ENCODE measurements at places on chromosomes 6 and 20. TPM values are rescaled to one million over a fixed set of nuclear protein-coding genes. Genes with fewer than 3 reads are reported as not detected.
A peak's percentile ranks its signal among the peaks of the same experiment; 100 is the strongest.

Gene MACROD2
- 4.2 TPM for polyA plus RNA-seq

DNA sequence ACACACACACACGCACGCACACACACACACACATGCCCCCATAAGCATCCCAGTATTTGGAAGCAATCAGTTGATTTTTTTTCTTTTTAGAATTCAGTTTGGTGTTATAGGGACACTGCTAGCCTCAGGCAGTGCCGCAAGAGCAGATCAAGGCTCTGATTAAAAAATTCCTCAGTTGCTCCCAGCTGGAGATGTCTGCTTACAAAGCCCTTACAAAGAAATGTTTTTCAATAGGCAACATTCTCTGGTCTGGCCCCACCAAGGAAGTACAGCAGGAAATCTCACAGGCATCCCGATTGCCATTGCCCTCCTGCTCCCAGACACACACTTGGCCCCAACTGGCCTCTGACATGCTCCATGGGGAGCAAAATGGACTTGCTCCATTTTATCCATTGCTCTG is 22.9 kb upstream of the CD83 start:
- no peak for DNase-seq

DNA sequence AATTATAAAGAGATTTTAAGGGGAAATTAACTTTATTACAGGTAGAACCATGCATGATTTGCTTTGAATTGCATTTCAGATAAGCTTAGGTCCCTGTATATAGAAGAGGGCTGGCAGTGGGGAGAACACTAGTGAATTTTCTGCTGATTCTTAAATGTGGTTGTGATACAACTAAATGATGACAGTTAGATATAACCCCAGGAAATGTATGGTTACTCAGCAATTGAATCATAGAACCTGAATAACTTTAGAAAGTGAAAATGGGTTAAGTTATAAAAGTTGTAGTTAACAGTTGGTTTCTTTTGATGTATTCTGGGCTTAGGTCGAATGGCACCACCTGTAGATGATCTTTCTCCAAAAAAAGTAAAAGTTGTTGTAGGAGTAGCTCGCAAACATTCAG is 70.1 kb downstream of the PHF3 start:
- DNase-seq, result no peak

DNA sequence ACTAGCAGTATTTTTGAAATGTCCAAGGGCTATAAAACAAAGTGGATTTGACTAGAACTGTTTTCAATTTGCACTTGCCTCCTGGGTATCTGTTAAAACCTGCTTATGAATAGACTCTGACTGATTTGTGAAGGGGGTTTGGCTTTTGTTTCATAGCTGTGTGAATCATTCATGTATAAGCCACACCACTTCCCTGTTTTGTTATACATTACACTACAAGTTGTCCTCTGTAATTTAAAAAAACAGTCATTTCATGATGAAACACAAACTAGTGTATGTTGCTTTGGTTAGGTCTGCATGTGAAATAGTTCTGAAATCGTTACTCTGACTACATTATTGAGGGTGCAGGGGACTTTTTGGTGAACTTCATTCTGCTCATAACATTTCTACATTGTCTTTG is 121.7 kb downstream of the NKAIN2 start:
- no peak for DNase-seq

- DNase-seq, result peak; percentile 97
Observed at GRCh38 chr20:2663887-2664719, at the start of gene IDH3B. Gene IDH3B, minus strand, starts transcription at chr20:2664216. Its CDS starts 28 bp downstream, at chr20:2664188.

DNA sequence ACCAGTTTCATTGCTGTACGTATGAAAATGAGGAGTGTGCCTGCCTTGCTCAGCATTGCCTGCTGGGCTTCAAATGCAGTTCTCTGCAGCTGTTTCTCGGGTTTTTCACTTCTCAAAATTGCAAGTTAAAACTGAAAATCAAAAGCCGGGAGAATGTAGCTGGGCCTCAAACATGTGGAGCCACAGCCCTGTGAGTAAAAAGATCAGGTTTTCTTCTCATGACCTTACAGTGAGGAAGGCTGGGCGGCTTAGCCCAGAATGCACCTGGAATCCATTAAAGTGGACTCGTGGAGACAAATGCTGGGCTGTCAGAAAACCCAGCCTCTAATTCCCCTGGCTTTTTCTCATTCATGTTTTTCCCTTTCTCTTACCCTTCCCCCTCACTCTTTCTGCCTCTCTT is 34.4 kb downstream of the DSE start:
- peak; percentile 82 for DNase-seq

DNA sequence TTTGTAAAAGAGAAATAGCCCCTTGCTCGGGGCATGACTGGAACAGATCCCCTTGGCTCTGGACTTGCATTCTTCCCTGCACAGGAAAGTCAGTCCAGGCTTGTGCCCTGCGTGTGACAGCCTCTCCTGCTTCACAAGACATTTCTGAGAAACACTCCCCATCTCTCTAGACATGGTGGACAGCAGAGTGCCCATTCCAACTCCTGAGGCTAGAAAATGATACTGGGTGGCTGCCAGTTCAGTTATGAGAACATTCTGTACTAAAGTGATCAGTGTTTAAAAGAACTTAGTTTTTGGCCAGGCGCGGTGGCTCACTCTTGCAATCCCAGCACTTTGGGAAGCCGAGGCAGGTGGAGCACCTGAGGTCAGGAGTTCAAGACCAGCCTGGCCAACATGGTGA is 41.3 kb downstream of the TGM3 start:
- DNase-seq, result no peak
